GM10248 (cell line): ENCODE measurements at places on chromosomes 6 and 20.

DNA sequence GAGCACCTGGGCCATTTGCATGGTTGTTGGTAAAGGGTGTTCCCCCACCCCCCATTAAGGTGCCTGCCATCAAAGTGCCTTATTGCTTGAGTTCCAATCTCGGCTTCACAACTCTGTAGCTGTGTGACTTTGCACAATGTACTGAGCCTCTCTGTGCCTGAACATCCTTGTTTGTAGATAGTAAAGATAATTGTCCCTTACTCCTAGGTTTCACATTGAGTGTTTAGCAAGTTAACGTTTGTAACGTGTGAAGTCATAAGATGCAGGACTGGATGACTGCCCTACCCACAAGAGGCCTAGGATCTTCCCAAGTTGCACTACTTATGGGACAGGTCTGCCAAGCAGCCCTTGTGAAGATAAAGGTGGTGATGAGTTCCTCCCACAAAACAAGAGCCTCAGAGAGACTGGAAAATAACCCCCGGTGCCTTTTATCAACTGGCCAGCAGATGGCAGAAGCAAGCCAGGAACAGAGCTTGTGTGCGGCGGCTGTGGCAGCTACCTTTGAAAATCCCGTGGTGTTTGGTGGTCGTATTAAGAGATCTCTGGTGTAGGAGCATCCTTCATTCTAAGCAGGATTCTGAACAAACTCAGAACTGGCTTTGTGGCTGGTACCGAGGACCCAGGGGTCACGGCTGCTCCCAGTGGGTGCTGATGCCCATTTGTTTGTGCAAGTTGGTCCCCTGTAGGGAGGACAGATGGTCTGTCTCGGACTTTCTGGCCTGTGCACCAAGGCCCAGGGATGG, 99.1 kb downstream of the CDH26 start:
- peak; percentile 78 for DNase-seq

GRCh38 chr6:321536-322258, 29.4 kb downstream of the DUSP22 start:
- DNase-seq: no peak

GRCh38 chr20:17525650-17526049, 5.5 kb downstream of the BFSP1 start:
- DNase-seq: no peak

DNA sequence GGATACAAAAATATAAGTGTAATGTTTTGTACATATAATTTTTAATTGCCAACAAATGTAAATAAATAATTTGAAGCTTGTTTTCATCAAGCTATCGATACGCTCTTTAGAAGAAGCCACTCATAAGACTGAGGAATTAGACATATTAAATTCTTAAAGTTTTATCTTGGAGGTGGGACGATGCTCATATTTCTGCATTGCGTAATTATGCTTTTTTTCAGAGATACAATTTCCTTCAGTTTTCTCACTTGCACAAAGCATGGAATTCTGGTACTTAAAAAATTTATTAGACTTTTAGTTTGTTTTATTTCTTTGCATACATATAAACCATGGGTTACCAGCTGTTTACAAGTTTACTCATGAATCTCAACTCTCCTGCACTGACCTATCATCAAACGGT, 980.0 kb downstream of the EYS start:
- DNase-seq: no peak

GRCh38 chr6:4446982-4447381, 311.6 kb upstream of the ECI2 start:
- DNase-seq: no peak

GRCh38 chr6:117817499-117817898, 89.6 kb upstream of the SLC35F1 start:
- DNase-seq: no peak

DNA sequence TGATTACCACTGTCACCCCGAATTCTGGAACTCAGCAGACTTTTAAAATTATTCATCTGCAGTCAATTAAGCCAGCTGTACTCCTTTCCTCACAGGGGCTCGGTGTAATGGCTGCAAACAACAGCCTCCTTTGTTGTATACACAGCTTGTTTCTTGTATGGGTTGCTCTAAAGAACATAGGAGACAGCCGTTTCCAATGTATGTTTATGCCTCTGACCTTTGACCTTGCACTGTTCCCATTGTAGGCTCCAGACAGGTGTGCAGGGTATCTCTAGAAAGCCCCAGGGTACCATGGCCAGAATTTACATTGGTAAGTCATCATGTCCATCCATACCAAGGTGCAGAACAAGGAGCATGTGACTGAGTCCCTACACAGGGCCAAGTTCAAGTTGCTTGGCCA, 11.5 kb upstream of the TENT5A start:
- no peak for DNase-seq

GRCh38 chr6:104858642-104859041, 1.1 kb downstream of the HACE1 start:
- no peak for DNase-seq

DNA sequence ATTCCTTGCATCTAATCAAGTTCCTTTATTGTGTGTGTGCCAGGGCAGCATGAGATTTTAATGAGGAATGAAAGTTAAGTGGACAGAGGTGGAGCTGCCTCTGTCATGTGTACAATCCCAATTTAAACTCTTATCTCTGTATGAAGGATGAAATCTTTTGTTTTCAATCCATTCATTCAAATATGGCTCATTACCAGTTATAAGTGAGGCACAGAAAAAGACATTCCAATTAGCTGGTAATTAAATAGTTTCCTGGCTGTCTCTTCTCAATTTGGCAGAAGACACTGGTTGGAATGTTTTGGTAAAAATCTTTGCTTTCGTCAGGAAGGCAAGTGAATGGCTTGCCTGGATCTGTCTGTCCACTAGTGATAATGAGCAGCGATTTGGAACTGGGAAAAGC, 46.4 kb downstream of the CLVS2 start:
- no peak for DNase-seq

DNA sequence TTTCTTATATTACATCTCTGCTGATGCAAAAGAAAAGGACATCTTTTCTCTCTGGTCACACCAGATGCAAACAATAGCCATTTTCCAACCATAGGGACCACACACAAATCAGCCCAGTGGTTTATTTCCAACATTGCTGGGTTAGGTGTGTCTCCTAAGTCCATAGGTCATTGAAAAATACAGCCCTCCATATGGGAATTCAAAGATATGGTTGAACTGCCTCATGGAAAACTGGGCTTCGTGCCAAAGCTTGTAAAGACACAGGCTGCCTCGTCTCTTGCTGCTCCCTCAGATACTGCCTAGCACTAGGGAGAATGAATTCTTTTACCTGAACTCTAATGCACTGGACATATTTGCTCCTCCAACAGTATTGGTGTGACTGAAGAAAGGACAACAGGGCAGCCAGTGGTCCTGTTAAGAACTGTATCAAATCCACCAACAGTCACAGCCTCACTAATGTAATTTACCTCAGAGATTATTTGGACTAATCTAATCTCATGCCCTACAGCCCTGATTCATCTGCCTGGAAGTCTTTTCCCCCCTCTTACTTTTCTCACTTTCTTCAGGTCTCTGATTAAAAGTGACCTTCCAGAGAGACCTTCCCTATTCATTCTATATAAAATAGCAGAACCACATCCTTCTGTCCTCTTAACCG, 48.3 kb upstream of the TBC1D32 start:
- DNase-seq: no peak

DNA sequence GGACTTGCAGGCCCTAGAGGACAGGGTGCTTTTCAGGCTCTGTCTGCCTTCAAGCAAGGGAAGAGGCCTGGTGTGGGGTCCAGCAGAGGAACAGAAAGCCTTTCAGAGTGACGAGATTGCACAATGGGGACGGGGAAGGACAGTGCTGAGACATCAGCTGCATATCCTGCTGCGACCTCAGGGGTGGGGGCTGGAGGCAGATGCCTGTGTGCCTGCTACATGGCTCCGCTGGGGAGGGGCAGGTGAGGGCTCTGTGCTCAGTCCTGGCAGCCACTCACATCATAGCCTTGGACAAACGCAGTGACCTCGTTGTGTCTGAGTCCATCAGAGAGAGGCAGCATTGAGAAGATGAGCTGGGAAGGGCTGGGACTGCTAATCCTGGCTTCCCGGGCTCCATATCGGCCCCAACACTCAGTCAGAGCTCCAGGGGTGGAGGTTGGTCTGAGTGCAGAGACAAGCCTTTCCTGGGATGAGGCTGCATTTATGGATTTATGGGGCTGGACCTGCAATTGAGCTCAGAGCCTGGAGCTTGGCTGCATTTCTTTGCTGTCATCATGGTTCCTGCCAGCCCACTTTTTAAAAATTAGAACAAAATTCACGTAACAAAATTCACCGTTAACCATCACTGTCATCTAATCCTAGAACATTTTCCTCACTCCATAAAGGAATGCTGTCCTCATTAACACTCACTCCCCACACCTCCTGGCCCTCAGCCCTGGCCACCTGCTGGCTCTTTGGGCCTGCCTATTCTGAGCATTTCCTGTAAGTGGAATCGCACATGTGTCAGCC, 196.9 kb upstream of the SLC24A3 start:
- DNase-seq: no peak

- DNase-seq: no peak
Measured at GRCh38 chr6:30926644-30927043, 5.3 kb downstream of the SFTA2 start.

DNA sequence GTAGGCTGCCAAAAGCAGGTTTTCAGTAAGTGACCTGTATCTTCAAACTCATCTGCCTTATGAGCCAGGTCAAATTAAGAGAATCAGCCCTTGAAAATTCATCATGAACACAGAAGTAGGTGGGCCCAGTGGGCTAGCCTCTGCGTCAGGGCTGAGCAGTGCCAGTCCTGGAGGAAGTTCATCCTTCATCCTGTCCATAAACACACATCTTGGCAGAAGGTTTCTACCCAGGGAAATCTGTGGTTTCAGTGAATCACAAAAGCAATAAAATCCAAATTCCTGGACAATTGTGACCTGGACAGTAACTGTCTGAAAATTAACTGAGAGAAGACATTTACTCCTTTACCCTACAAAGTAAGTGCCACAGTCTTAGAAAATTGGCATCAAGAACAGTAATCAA, 72.4 kb downstream of the ATG5 start:
- no peak for DNase-seq

- peak; percentile 89 for DNase-seq
Measured at GRCh38 chr6:41683523-41684310, 45.4 kb downstream of the MDFI start.

GRCh38 chr20:11056414-11056813, 382.6 kb upstream of the JAG1 start:
- DNase-seq: no peak

GRCh38 chr6:57313711-57314471, 3.5 kb upstream of the PRIM2 start:
- DNase-seq: no peak

DNA sequence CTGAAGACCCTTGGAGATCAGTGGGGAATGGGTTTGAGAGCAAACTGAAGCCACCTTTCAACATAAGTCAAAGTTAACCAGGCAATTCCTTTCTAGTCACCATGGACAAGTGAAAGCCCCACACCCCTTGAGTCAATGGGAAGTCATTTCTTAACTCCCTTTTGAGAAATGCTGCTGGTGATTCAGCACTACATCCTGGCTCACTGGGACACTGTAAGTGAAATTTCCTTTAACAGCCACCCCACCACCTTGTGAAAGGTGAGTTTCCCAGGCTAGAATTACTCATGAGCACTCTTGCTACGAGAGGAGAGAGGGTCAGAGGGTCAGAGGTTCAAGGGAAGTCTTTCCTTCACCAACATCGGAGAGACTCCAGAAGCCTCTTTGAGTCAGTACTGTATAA, 93.3 kb upstream of the MARCKS start:
- DNase-seq: peak; percentile 28

GRCh38 chr20:53929974-53930650, 140.3 kb downstream of the BCAS1 start:
- DNase-seq: peak; percentile 57

DNA sequence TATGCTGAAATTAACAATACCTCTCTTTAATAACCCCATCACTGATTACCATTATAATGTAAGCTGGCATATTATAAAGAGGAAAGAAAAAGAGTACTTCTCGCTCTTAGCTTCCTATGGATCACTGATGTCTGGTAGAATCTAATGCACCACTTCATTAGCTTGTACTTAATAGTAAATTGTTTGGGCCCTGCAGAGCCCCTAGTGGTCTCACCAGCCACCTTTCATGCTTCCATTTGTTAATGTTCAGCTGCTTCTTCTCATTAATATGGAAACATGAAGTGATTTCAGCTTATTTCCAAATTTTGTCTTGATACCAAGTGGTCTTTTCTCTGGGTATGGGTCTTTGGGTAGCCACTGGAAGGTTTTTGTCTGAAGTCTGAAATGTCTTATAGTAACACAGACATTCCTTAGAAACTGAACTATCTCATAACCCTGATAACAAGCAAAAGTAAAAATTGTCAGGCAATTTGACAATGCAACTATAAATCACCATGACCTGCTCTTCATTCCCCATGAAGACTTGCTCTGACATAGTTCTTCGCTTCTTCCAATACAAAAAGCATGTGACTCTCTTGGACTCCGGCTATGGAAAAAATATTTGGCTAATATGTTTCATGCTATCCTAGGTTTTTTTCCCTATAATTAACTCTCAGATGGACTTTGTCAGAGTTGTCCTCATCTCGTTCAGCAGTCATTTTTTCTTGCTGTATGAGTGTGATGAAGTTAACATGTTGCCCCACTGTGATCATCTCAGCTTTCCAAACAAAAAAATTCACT, 395.8 kb upstream of the MARCKS start:
- no peak for DNase-seq

GRCh38 chr20:63327231-63327745, 33.9 kb downstream of the CHRNA4 start:
- DNase-seq: no peak

DNA sequence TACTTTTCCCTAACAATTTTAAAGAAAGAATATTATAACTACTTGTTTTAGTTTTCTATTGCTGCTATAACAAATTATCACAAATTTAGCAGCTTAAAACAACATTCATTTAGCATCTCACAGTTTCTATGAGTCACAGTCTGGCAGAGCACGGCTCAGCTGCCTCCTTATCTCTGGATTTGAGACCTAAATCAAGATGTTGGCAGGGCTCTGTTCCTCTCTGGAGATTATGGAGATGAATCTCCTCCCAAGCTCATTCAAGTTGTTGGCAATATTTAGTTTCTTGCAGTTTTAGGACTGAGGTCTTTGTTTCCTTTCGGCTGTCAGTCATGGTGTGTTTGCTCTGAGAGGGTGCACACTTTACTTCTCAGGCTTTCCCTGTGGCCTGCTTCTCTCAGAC, 1065.8 kb upstream of the EYS start:
- no peak for DNase-seq

GRCh38 chr6:114009192-114009591, 38.2 kb upstream of the HDAC2 start:
- DNase-seq: no peak

GRCh38 chr6:7897461-7898192, 13.0 kb downstream of the TXNDC5 start:
- peak; percentile 64 for DNase-seq

DNA sequence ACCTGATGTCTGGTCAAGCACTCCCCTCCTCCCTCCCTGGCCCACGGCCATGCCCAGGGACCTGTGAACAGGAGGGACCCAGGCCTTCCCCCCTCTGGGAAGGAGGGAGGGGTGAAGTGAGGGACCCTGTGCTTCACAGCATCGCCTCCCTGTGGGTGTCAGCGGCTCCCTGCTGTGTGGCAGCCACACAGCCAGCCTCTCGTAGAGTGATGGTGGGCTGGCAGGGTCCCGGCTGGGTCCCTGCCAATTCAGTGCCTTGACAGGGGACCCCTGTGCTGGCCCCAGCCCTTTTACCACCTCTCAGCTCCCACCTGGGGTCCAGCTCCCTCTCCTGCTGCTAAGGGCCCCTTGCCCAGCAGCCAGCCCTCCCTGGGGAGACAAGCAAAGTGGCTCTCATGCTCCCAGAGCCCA, 31.3 kb upstream of the GRM4 start:
- no peak for DNase-seq
